Stimulated activated CD4-positive, alpha-beta T cell treated with anti-CD3 and anti-CD28 coated beads, Interleukin-12 subunit alpha, Interleukin-12 subunit beta, amount 100 ng/mL, for 24 hours (primary cell): ENCODE measurements at places on chromosomes 11 and 22.

- DNase-seq: no peak
Measured at GRCh38 chr11:112478806-112479205, 218.1 kb upstream of the PLET1 start.

GRCh38 chr11:123235117-123235655 is 40.1 kb upstream of the CLMP start:
- peak; percentile 14 for DNase-seq

- DNase-seq: no peak
Measured at GRCh38 chr11:57566005-57566904, 1.2 kb downstream of the UBE2L6 start.

DNA sequence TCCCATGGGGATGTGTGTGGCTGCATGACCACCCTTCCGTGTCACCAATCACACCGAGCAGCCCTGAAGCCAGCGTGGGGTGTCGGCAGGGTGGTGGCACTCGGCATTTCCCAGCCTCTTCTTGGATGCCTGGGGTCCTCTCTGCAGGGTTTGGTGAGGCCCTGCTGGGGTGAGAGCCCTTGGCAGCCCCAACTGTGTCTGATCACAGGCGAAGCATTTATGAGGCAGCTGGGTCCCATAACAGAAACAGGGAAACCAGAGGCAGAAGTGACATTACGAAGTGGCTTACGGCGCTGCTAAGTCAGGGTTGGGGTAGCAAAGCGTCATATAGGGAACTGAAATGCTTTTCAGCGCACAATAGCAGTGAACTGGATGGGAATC is 92.3 kb upstream of the SEPTIN5 start:
- DNase-seq: no peak

DNA sequence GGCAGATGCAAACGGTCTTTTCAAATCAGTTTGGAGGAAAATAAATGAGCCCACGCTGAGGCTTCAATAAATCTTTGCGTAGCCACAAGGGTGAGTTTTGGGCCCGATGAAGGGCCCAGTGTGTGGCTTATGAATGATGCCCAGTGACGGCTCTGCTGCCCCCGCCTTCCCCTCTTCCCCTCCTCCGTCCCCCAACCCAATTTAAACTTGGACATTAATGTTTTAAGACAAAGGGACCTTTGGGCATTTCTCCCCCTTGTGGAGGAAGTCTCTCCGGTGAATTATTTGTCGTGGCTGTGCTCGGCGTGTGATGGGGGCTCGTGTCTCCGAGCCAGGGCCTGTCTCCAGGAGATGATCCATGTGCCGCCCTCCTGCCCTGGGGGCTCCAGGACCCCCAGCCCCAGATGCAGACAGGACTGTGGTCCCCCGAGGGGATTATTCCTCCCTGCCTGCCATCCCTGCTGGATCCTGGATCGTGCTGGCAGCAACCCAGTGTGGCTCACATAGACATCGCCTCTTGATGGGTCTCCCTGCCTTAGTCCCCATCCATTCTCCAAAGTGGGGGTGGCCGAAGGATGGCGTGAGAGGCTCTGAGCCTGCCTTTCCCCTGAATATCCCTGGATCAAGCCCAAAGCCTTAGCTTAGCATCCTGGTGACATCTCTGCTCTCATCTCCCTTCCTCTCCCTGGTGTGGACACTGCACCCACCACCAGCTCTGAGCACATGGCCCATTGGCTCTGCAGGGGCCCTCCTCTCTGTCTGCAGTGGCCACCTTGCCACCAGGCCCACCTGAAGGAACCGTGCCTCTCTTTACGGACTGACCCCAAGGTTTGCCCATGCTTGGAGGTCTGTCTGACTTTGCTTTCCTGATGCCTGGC is 56.4 kb downstream of the SMIM38 start:
- no peak for DNase-seq

GRCh38 chr11:65503949-65504673 is 5.3 kb downstream of the MALAT1 start:
- no peak for DNase-seq

DNA sequence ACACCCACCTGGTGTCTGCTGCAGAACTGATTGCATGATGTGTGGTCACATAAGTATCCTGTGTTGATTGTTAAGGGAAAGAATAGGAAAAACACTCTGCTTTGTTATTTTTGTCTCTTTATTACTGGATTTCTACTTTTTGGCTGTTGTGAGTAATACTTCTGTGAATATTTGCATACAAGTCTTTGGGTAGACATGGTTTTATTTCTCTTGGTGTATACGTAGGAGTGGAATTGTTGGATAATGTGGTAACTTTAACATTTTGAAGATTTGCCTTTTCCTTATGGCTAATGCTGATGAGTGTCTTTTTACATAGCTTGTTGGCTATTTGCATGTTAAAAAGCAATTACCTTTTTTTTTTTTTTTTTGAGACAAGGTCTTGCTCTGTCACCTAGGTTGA is 13.1 kb downstream of the PPP6R3 start:
- DNase-seq: no peak

GRCh38 chr11:113019711-113020110 is 58.5 kb downstream of the NCAM1 start:
- DNase-seq: no peak

GRCh38 chr11:10499452-10499851 is 41.5 kb downstream of the RNF141 start:
- DNase-seq: no peak

DNA sequence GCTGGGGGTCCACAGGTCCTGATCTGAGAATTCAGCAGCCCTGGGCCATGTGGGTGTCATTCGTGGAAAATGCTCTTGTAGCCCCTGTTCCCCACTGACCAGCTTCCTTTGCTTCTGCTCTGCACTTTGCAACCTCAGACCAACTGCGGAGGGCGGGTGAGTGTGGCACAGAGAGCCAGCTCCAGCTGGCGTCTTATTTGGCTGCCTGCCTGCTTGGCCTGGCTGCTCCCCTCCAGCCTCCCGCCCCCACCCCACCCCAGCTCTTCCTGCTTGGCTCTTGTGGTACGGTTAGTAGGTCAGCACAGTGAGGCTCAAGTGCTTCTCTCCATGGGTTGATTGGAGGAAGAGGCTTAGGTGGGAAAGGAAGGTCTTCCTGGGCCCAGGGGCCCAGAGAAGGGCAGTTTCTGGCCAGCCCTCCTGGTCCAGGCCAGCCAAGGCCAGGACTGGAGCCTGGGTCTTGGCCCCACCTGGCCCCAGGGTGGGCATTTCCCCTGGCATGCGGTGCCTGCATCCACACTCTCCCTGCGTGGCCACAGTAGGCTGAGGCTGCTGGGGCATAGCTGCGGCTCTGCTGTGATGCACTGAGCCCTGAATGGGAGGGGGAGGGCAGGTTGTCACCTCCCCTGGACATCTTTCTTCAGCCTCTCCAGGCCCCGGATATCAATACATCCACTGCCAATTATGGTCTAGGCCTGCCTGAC is 26.5 kb downstream of the MYO7A start:
- DNase-seq: no peak

- DNase-seq: no peak
Measured at GRCh38 chr11:76666830-76667229, 3.7 kb downstream of the LRRC32 start.

DNA sequence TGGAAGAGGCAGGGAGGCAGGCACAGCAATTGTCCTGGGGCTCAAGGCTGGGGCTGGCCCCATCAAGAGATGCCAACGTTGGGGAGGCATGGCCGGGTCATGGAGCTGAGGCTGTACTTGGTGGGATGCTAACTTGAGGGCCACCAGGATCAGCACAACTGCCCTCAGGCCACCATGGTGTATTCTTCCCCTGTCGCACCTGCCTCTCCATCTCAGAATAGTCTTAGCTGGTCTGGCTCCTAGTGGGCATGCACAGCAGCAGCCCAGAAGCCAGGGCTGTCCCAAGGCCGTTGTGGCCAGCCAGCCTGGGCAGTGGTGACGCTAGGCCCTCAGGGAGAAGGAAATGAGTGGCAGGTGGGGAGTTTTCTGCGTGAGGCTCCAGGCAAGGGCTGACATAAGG is 91.3 kb downstream of the DHCR7 start:
- no peak for DNase-seq

GRCh38 chr22:24002272-24002671 is 3.0 kb downstream of the GSTT4 start:
- no peak for DNase-seq

DNA sequence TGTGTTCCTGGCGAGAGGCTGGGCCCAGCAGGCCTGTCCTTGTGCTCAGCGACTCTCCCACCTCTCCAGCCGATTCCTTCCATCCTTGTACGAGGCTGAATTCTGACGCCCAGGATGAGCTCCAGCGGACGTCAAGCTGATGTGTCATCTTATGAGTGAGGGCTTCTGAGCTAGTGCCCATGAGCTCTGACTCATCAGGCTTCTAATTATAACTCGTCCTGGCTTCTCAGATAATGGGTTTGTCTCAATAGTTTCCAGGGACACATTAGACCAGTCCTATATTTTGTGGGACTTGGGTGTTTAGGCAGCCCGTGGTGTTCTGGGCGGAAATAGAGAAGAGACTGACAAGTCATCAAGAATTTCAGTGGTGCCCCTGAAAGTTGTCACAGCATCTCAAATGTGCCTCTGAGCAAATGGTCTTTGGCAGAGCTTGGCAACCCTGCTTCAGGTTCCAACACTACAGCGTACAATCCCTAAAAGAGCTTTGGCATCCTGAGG is 108.2 kb upstream of the CD44 start:
- no peak for DNase-seq

DNA sequence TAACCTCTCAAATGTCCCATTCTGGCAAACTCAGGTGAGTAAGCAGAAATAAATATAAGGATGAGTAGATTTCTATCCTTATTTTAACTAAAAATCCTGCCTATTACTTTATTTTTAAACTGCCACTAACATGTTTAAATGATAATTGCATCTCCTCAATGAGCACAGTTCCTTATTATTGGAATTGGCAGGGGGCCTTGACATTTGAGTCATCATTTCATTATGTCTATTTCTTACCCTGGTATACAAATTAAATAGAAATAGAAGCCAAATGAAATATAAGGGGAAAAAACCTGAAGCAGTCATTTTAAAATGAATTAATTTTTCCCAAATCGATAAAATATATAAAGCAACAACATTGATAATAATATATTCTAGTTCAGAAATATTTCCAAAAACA is 81.2 kb downstream of the GUCY1A2 start:
- no peak for DNase-seq
